Coronary artery (tissue), 2 donors: ENCODE measurements at places on chromosomes 1 and 21.

DNA sequence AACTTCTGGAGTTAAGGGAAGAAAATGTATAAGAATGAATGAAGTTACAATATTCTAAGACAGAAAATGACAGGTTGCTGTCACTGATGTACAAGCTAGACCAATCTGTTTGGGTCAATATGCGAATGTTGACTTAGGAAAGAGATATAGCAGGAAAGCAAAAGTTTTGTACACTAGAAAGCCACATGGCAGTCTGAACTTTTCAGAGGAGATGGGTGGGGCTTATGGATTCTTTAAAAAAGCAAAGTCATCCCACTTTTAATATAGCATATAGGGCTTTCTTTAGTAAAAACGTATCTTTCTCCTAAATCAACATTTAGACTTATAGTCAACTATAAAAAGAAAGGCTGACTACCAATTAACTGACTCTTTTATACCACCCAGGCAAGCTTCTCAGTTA is 381.2 kb downstream of the PTPRC start:
- DNase-seq: no peak

DNA sequence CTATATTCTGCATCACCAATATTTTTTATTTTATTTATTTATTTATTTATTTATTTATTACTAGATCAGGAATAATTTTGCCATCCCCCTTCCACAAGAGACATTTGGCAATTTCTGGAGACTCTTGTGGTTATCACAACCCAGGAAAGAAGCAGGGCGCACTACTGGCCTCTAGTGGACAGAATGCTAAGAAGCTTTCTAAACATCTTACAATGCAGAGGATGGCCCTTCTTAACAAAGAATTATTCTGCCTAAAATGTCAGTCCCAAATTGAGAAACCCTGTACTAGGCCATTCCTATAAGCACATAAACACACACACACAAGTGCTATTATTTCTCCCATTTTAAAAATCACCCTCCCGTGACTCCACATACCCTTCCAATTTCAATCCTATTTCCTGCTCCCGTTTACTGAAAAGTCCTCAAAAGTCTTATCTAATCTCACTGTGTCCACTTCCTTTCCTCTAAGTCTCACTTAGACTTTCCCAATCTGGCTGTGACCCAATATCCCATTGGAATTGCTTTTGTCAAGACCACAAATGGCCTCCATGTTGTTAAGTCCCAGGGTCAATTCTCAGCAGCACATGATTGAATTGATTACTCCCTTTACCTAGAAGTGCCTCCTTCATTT is 43.7 kb upstream of the RNF11 start:
- no peak for DNase-seq

DNA sequence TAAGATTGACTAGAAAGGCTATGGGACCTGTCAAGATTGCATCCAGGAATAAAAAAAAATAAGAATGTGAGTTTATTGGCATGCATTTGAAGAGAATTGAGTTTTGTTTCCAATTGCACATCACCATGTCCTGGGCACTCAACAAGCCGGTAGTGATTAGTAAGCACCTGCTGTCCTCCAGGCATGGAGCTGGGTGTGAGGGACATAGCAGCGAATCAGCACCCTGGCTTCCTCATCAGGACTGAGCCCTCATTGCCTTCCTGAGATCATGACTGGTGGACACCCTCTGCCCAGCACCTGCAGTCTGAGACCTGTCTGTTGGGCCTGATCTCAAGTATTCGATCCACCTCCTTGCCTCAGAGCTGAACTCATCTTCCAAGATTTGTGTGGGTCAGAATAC is 26.8 kb downstream of the S100A6 start:
- no peak for DNase-seq

GRCh38 chr1:154998818-154999570 is 3.6 kb upstream of the ZBTB7B start:
- peak; percentile 81 for DNase-seq

- no peak for DNase-seq
Observed at GRCh38 chr1:225425201-225425786, 2.5 kb downstream of the LBR start.

GRCh38 chr1:239386453-239387303 is at the start of gene CHRM3:
TSS of gene CHRM3 (plus strand) at chr1:239386568. CDS start at chr1:239907452, 520,884 bp downstream.
- DNase-seq: peak; percentile 72

- DNase-seq: no peak
Observed at GRCh38 chr1:228147768-228148167, 2.0 kb upstream of the GJC2 start.

DNA sequence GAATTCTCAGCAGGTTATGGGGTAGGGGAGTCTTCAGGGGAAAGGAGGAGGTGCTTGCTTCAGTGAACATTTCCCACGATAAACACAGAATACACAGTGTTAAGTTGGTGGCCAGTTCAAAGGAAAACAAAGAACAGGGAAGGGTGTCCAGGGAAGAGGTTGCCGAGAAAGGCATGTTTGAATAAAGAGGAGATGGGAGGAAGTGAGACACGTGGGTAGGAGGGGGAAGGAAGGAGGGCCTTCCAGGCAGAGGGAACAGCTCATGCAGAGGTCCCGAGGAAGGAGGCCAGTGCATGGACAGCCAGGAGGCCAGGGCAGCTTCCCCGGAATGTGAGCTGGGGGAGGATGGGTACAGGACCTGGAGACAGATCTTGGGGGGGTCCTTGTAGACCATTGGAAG is 130.3 kb upstream of the TMEM51 start:
- no peak for DNase-seq

DNA sequence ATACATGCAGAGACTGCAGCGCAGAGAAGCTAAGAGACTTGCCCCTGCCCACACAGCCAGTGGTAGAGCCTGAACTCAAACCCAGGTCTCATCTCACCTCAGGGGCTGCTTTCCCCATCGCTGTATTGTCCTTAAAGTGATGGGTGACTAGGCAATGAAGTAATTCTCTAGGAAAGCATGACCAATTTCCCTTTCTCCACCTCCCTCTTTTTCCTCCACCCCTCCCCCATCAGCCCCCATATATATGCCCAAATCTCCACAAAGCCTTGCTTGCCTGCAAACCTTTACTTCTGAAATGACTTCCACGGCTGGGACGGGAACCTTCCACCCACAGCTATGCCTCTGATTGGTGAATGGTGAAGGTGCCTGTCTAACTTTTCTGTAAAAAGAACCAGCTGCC is at the start of gene IL24:
Gene IL24, plus strand, starts transcription at position 269 of the 400 bp plus-strand sequence. CDS start 390 bp downstream, outside the sequence.
- no peak for DNase-seq

GRCh38 chr1:206532368-206532767 is 25.0 kb downstream of the RASSF5 start:
- DNase-seq: no peak

GRCh38 chr1:215484171-215484939 is 82.7 kb upstream of the KCTD3 start:
- DNase-seq: no peak
